HepG2 (cell line): ENCODE measurements at places on chromosomes 1 and 21. TPM values are rescaled to one million over a fixed set of nuclear protein-coding genes. Genes with fewer than 3 reads are reported as not detected.

KCNJ10 gene
- polyA plus RNA-seq: 9.9 and 10.3 TPM in 2 replicates

LGR6 gene
- 0.04 and 0.07 TPM in 2 replicates for polyA plus RNA-seq

DNA sequence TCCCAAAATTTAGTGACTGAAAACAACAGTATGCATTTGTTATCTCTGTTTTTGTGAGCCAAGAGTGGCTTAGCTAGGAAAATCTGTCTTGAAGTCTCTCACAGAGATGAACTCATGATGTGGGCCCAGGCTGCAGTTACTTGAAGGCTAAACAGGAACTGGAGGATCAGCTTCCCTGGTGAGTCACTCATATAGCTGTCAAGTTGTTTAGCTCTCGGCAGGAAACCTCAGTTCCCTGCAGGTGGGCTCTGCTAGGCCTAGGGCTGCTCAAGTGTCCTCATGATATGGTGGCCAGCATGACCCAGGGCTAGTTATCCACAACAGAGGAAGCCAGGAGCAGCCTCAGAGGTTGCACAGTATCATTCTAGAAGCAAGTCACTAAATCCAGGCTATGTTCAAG, 30.2 kb upstream of the DDX59 start:
- DNase-seq: no peak

DNA sequence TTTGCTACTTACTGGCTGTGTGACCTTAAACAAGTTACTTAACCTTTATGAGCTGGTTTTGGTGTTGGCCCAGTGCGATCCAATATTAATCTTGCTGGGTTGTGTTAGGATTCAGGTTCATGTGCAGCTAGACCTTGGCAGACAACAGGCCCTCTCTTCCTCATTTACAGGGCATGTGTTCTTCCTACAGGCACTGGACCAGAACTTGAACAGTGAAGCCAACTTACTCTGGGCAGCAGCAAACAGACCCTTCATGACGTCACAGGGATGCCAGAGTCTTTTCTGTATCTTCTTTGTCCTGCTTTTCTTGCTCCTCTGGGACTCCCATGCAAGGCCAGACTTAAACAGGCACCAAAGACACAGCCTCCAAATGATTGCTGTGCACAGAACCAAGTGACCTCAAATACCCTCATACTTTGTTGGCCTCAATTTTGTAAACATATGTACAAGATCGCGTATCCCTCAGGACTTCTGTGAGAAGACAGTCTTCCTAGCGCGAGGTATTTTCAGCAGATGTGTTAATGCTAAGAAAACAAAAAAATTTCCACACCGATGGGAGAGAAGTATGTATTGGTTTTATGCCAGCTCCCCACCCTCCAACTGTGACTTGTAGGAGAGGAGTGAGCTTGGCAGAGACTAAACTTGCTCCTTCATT, 73.7 kb downstream of the URB2 start:
- DNase-seq: no peak

DNA sequence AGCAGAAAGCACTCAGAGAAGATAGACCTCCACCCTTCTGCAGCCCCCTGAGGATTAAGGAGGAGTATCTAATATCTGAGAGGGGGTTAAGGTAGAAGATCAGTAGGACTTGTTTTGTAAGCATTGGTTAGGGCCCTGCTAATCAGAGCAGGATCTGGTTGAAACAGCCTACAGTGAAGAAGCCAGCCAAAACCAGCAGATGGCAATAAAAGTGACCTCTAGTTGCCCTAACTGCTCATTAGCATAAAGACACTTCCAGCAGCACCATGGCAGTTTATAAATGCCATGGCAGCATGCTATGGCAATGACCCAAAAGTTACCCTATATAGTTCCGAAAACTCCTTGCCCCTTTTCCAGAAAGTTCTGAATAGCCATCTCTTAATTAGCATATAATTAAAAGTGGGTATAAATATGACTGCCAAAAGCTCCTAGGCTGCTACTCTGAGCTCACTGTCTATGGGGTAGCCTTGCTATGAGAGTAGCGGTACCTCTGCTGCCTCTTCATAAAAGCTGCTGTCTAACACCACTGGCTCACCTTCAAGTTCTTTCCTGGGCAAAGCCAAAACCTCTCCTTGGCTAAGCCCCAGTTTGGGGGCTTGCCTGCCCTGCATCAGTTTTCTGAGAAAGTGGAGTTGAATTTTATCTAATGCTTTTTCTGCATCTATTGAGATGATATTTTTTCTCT, 254.2 kb downstream of the PAPPA2 start:
- no peak for DNase-seq

GRCh38 chr1:8121261-8122159, 95.4 kb upstream of the ERRFI1 start:
- DNase-seq: peak; percentile 91

GRCh38 chr21:23014021-23014420, 2015.8 kb downstream of the NCAM2 start:
- DNase-seq: no peak

GRCh38 chr1:5975133-5975880, 16.9 kb downstream of the NPHP4 start:
- peak; percentile 49 for DNase-seq
